T-helper 2 cell (primary cell): ENCODE measurements at places on chromosomes 3 and 15.

- no peak for DNase-seq
These were observed 3.5 kb upstream of the PP2D1 start for GRCh38 chr3:20015525-20015924.

DNA sequence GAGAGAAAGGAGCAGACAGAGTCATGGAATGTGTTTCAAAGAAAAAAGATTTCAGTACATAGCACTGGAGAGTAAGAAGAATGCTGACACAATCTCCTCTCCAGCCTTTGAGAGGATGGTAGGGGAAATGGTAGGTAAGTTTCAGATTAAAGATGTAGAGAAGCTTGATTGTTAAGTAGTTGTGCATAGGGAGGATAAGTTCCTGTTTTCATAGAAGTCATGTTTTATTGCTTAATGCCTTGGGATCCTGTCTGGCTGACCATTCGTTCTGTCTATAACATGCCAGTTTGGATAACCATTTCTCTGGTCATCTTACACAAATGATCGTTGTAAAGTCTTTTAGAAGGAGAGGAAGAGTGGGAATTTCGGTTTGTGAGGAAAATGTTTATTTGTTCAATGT, 95.7 kb upstream of the IGSF10 start:
- DNase-seq, result no peak

GRCh38 chr3:131795390-131796090, 239.3 kb downstream of the CPNE4 start:
- no peak for DNase-seq

DNA sequence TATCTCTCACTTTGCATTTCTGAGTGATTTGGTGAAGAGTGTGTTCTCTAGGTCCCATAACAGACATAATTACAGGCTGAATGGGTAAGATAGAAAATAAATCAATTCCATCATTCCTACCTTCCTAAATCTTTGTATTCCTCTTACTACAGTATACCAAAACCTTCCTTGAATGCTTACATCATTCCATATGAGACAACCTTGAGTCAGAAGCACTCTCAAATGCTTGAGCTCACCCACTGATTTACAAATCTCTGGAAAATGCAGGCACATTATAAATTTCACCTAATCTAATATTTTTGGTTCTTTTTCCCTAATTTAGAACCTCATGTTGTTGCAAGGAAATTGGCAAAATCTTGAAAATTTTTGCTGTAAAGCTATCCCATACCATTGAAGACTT, 239.1 kb downstream of the CBLB start:
- no peak for DNase-seq

DNA sequence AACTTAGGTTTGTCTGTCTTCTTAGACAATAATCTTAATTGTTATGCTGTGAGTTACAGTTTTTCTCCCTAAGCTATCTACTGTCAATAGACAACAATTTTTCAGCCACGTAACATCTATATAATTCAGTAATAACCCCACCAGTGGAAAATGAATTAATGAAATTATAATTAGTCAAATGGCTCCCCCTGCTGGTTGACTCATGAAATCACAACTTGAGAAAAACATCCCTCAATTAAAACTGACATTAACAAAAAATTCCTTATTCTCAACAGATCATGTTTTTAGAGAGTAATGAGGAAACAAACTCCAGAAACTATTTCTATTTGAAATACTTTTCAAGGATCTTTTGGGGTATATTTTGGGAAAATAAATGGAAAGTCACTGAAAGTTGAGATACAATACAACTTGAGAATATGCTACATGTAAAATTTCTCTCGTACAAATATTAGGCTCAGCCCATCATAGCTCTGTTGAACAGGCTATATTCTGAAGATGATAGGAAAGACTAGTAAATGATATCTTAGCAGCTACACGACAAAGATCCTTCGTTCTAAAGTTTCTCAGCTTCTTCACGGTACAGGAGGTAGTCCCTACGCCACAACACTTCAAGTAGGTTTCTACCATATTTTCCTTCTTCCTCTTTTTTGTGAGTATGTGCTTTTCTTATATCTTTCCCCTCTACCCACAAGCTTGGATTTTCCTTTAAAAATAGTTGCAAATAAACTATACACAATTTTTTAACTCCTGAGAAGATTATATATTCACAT, 20.7 kb downstream of the PPP1R2 start:
- no peak for DNase-seq

DNA sequence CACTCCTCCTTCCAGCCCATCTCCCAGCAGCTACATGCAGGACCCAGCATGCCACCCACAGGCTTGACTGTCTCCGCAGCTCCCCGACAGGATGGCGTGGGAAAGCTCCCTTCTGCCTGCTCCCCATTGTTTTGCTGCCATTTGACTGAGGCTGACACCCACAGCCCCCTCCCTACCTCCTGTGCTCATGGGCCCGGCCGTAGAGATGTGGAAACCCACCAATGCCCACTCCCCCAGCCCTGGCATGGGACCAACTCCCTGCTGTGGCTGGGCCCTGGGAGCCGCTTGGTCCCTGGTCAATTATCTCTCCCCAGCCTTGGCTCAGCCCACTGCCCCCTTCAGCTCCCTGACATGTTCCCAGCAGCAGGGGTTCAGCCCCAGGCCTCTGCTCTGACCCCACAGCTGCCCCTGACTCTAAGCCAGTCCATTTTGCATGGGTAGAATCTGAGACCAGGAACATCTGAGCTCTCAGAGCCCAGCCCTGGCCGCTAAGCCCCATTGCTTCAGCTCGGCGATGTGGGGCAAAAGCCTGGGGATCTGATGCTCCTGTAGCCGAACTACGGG, 8.2 kb downstream of the C3orf22 start:
- no peak for DNase-seq

- DNase-seq, result no peak
These were observed 5.9 kb upstream of the ABHD10 start for GRCh38 chr3:111972891-111973290.

GRCh38 chr3:179591313-179591712, 13.1 kb downstream of the MRPL47 start:
- DNase-seq, result no peak

DNA sequence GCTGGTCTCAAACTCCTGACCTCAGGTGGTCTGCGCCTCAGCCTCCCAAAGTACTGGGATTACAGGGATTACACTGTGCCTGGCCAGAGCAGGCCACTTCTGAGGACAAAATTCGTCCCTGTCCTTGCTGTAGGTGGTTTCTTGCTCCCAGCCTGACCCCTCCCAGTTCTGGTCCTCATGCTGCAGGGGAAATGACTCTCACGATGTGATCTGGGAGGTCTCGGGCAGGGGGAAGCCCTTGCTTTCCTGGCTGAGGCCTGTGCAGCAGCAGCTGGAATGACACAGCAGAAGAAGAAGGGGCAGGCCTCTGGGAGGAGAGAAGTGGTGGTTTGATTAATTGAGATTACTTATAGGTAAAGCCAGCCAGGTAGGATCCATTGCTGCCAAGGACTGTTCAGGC, 39.3 kb downstream of the MEGF11 start:
- no peak for DNase-seq

DNA sequence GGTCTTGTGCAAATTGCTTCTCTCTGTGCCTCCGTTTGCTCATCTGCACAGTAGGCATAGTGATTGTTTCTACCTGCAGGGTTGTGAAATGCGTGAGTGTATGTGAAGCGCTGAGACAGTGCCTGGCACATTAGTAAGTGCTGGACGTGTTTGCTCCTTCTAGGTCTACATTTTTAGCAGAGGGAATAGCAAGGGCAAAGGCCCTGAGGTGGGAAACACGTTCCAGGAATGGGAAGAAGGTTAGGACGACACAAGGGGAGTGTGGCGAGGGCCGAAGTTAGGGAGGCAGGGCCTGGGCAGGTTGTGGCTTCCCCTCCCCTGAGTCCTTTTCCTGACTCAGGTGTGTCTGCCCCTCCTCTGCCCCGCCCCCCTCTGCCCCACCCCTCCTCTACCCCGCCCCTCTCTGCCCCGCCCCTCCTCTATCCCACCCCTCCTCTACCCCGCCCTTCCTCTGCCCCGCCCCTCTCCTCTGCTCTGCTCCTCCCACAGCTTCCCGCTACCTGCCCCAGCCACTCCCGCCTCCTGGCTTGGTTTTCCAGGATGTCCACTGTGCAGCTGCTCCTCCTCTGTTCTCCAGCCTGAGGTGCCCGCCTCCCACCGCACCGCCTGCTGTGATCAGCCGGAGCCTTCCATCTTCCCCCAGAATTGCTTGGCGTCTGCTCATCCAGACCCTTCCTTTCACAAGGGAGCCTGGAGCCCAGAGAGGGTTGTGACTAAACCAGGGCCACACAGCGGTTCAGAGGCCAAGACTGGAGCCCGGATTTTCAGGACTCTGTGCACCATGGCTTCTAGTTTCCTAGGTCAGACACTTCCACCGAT, 31.1 kb upstream of the SMAD6 start:
- no peak for DNase-seq

DNA sequence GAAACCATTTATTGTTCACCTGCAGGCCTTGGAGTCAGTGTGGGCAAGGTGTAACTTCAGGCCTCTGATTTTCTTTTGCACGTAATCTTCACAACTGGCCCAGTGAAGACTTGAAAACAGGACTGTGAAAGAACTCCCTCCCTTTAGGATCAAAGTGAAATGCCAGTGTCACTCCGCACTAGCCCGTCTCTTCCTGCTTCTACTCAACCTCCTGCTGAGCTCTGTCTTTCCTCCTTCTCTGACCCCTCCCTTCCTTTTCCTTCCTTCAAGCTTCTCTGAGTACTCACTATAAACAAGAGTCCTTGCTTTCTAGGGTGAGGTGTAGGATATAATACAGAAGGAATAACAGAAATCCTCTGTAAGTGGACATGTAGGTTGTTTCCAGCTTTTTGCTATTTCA, 28.5 kb downstream of the TMEM41A start:
- DNase-seq, result no peak

GRCh38 chr3:43893727-43894126, 203.0 kb downstream of the ABHD5 start:
- no peak for DNase-seq

- no peak for DNase-seq
These were observed 435.9 kb downstream of the NR2F2 start for GRCh38 chr15:96766366-96766765.

GRCh38 chr15:92797168-92798052, 102.7 kb upstream of the CHD2 start:
- no peak for DNase-seq

GRCh38 chr3:166837535-166837934, 542.6 kb downstream of the ZBBX start:
- DNase-seq, result no peak

GRCh38 chr15:73078722-73079121, 26.5 kb downstream of the NEO1 start:
- no peak for DNase-seq

DNA sequence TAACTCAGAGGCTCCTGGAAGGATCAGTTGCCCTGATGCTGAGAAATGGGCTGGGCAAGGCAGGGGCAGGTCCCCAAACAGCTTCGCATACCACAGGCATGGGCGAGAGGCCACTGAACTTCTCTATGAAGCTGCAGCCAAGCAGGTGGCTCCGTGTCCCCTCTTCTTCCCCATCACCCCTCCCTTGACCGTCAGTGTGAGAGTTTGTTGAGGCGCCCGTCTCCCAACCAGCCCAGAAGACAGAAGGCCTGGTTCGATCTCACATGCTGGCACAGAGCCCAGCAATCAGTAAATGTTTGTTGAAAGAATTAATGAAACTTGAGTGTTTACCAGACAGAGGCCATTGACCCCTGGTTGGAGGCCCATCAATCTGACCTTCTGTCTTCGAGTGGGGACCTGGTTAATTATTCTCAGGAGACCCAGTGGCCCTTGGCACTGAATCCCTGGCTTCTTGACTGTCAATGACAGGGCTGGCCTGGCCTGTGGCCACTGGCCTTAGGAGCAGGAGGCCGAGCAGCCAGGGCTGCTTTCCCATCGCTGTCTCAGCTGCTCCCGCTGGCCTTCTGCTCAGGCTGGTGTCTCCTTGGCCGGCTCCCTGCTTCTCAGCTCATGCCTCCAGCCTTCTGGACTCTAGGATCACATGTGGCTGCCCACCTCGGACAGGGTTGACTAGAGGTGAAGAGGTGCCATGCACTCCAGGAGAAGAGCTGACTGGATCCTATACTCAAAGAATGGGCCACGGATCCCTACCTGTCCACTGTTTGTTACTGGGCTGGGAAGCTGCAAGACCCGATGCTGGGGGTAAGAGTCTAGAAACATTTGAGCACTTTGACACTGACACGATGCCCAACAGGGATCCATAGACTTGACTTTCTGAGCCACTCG, 113.4 kb downstream of the ASB7 start:
- DNase-seq, result no peak

DNA sequence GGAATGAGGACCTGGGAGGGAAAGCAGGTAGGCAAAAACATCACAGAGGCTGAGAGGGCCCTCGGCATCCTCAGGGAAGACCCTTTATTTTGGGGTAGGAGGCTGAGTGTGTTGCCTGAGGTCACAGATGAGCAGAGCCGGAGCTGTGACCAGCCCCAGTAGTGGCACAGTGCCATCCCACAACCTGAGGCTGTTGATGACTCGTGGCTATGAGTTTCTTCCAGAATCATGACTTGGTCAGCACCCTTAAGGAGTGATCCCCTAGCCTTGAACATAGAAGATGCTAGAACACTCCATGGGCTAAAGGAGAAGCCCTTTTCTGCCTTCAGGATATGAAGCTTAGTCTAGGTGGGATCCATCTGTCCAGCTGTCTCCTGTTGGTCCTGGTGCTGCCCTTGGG, 19.5 kb upstream of the CXCR6 start:
- no peak for DNase-seq

GRCh38 chr15:31752065-31752762, 278.1 kb upstream of the CHRNA7 start:
- DNase-seq, result no peak

- no peak for DNase-seq
These were observed 44.8 kb downstream of the CCDC12 start for GRCh38 chr3:46931631-46932331.

- DNase-seq, result no peak
These were observed 32.0 kb upstream of the INO80 start for GRCh38 chr15:41148065-41148464.

- peak; percentile 55 for DNase-seq
These were observed 37.2 kb downstream of the CCDC54 start for GRCh38 chr3:107414325-107414964.

DNA sequence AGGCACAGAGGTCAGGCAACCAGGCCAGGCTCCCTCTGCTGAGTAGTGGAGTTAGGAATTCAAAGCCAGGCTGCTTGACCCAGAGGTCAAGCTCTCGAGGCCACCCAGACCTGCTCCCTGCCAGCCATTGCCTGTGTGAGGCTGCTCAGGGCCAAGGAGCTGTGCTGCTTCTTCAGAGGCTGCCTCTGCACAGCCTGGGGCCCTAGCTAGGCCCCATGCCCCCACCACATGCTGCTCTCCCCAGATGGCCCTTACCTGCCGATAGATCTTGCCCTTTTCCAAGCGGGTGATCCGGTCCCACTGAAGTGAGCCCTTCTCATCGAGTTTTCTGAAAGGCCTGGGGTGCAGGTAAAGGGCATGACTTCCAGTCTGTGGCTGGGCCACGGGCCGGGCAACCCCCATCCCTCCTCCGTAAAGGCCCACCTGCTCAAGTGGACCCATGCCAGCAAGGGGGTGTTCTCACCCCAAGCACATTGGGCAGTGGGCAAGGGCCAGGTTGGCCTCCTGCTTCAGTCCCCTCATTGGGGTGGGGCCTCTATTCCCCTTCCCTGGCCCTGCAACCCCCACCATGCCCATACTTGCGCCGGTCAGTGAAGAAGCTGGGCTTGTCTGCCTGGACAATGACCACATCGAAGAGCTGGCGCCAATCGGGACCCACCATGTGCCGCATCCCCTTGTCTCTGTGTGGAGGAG, 6.5 kb downstream of the NT5DC2 start:
- no peak for DNase-seq
